ENCODE measurements at places on chromosomes 13 and 19. TPM values are rescaled to one million over a fixed set of nuclear protein-coding genes. Genes with fewer than 3 reads are reported as not detected.

RFPL4A gene
- total RNA-seq, result not detected

CD33 gene
- 5.0 TPM for total RNA-seq

- H3K4me1 ChIP-seq, result no peaks in the 10 kb centered on the region
- no peaks in the 10 kb centered on the region for H3K36me3 ChIP-seq
- H3K27ac ChIP-seq, result no peak overlapping the region
Observed at GRCh38 chr13:46901721-46902120, 4.9 kb upstream of the HTR2A start.

- DNase-seq, result no peak
- no peaks in the 10 kb centered on the region for H3K36me3 ChIP-seq
- H3K27me3 ChIP-seq, result no peaks in the 10 kb centered on the region
- H3K27ac ChIP-seq, result no peak overlapping the region
Observed at GRCh38 chr19:46201454-46202310, 27.9 kb upstream of the IGFL1 start.

DNA sequence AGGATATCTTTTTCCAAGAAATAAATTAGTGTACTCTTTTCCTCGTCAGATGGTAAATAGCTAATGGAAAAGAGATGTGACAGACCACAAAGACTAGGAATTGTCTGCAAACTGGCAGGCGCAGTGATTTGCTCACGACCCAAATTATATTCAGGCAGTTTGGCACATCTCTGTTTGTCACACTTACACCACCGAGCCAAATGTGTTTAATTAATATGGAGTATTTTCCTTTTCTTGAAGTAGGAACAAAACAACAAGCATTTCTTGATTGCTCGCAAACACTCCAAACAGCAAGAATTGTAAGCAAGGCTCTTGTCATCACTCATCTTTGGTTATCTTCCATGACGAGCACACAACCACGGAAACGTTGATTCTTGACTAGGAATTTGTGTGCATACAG is 884.2 kb downstream of the PCDH9 start:
- no peak overlapping the region for H3K27ac ChIP-seq
- H3K36me3 ChIP-seq, result no peaks in the 10 kb centered on the region
- H3K4me1 ChIP-seq, result peaks cover 7% of the 10 kb centered on the region
- DNase-seq, result no peak

GRCh38 chr13:86161257-86161656 is 362.0 kb upstream of the SLITRK6 start:
- no peaks in the 10 kb centered on the region for H3K36me3 ChIP-seq
- no peak overlapping the region for H3K4me3 ChIP-seq
- no peak for DNase-seq
- no peaks in the 10 kb centered on the region for H3K4me1 ChIP-seq
- no peak overlapping the region for H3K27ac ChIP-seq
- H3K27me3 ChIP-seq, result no peaks in the 10 kb centered on the region

DNA sequence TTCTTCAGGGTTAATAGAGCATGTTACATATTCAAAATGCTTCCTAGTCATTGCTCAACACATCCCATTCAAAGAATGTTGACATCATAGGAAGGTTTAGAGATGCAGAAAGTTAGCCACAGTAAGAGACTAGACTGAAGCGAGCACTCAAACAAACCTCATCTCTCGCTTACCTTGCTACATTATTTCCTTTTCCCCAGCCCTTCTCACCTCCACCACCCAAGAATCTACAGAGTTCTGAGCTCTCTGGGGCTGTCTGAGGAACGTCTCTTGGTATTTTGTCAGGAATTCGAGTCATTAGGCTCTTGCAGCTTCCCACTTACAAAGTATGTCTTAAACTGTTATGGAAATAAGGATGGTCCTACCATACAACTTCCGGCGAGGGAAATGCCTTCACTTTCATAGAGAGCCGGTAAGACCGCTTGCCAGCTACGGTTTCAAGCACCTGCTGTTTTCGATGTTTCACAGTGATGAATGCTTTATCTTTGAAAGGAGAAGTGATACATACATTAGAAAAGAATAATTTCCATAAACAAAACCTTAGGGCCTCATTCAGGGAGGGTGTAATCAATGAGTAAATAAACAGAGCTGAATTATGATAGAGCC is 65.1 kb downstream of the FLT1 start:
- H3K4me3 ChIP-seq, result no peak overlapping the region
- no peaks in the 10 kb centered on the region for H3K27me3 ChIP-seq
- H3K27ac ChIP-seq, result no peak overlapping the region
- no peaks in the 10 kb centered on the region for H3K4me1 ChIP-seq

All from ovary (tissue), 10 donors.